ENCODE measurements at places on chromosomes 7 and 10.
A peak's percentile ranks its signal among the peaks of the same experiment; 100 is the strongest.

DNA sequence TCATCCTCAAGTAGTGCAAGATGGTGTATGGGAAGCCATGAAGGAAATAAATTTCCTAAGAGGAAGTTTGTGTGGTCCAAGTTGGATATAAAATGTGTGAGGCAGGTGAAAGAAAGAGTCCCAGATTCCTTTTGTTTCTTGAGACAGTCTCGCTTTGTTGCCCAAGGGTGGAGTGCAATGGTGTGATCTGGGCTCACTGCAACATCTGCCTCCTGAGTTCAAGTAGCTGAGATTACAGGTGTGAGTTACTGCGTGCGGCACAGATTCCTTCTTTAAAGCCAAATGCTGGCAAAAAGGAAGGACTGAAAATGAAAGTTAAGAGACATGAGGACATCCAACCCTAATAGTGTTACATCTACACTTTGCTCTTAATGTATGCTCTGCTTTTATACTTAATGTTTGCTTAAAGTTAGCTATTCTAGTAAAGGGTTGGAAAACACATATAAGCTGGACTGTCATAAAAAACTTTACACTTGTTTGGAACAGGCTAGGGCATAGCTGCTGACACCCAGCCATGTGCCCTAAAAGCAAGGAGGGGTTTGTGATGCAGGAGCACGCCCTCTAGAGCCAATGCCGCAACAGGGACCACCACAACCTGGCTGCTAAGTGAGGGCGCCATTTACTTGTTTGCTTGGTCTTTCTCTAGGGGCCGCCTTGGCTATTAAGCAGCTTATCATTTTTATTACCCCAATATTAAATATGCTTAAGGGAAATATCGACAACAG, 34.5 kb downstream of the CLEC2L start:
- DNase-seq, result no peak

GRCh38 chr7:85469446-85470010, 282.7 kb upstream of the SEMA3D start:
- DNase-seq, result no peak

- DNase-seq, result no peak
Observed at GRCh38 chr7:34181271-34181958, 276.1 kb downstream of the BMPER start.

GRCh38 chr7:135283959-135284638, 50.5 kb downstream of the STRA8 start:
- no peak for DNase-seq

GRCh38 chr10:73772281-73773151, 9.3 kb upstream of the CHCHD1 start:
- DNase-seq, result peak; percentile 51

- DNase-seq, result no peak
Observed at GRCh38 chr7:2913760-2914387, 69.8 kb upstream of the GNA12 start.

DNA sequence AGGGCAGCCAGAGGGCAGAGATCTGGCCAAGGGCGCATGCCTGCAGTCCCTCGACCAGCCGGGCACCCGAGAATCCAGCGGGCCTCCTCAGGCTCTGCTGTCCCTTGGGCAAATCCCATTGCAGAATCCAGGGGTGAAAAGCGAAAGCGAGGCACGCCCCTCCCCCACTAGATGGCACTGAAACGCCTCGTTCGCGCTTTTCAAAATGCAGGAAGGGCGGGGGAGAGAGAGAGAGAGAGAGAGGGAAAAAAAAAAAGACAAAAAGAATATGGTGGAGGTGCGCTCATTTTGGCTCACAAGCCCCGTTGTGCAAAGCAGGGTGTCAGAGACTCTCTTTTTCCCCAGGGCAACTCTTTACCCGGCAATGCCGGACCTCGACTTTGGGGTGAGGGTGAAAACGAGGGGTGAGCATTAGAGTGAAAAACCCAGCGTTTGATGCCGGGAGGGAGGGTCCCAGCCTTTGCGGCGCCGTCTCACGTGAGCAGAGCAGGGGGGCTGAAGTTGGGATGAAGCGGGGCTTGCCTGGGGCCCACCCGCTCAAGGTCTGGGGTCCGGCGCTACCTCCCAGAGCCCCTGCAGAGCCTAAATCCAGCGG, 2.5 kb upstream of the TMEM178B start:
- peak; percentile 64 for DNase-seq

DNA sequence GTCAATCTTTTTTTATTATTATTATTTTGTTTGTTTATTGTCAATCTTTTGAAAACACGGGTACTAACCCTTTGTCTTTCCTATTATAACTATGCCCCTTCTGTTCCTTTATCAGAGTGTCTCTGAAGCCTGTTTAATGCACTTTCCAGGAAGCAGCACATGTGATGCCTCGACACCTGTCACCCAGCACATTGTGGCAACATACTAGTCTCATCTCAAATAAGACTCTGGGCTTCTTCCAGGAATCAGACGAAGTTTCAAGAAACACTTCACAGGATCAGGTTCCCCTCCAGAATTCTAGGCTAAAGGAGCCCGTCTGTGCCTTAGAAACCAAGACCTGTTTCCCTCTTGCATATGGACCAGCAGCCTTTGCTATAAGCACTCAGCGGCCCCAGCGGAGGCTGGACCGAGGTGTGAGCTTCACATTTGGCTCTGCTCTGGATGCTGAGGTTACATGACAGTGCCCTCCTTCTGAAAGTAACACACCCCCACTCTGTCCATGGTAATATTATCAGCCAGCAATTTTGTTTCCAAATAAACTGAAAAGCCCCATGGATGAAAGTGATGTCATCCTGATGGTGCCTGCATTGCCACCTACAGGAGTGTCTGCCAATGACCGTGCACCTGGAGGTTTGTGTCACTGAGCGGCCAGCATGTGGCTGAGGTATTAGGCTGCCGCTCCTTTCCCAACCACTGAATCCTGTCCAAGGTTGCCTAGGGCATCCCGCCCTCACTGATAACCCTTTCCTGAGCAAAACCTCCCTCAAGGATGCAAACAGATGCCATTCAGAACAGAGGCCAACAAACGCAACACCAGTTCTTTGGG, 38.1 kb downstream of the MKI67 start:
- DNase-seq, result no peak

DNA sequence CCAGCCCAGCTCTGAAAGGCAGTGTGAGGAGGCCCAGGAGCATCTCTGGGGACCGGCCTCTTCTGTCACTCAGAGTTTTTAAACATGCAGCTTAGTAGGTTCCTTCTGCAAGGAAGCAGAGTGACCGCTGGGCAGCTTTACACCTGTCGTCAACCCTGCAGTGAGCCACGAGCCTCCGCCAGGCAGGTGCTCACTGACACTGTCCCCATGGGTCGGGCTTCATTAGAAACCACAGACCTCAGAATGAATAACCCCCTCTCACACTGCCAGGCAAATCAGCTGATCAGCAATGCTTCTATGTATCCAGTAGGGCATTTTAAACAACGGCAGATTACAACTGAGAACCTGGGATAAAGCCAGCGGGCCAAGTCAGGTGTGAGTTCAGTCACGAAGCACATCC, 106.1 kb downstream of the MAD1L1 start:
- no peak for DNase-seq

DNA sequence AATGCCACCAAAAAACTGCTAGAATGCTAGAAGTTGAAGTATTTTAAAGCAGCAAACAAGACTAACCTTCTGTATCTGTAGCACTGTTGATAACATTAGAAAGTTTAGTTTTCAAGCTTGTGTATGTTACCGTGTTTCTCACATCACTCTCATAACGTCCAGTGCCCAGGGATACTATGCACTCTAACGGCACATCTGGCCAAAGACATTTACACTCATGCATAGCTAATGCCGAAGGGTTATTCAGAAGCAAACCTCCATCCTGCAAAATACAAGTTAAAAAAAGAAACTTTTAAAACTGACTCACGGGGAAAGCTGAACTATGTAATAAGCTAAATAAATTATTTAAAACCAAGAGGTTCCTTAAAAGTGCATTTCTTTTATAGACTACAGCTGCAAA, 22.9 kb upstream of the NRCAM start:
- DNase-seq, result no peak

GRCh38 chr7:87344446-87344845, 1.0 kb upstream of the CROT start:
- peak; percentile 13 for DNase-seq

DNA sequence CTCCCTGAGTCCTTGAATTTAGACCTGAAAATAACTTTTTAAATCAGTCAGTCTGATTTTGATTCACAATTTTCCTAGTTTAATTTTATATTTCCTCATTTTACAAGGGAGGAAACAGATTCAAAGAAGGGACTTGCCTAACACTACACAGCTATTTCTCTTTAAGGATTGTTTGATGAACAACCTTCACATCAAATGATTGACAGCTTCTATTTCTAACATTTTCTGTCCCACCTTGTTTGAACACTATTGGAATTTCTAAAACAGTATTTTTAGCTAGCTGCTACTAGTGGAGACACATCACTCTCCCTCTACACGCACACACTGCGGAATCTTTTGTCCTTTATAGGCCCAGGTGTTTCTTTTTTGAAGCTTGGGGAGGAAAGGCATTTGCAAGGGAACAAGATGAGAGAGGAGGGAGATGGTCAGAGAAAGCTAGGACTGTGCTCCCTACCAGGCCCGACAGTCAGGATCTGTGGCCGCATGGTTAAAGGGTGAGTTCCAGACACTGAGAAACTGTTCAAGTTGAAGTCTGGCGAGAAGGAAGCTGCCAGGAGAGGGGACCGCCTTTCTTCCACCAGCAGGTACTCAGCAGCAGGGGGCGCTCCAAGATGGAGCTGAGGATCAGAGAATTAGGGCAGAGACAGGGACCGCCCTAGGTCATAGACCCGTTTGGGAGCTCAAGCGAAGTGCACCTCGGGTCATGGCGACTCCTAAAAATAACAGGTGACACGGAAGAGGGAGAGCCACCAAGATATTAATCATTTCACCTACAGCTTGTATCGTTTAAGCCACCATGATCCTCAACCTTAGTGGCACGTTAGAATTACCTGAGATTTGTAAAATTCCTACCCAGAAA, 49.7 kb downstream of the DNAJC12 start:
- DNase-seq, result peak; percentile 35

DNA sequence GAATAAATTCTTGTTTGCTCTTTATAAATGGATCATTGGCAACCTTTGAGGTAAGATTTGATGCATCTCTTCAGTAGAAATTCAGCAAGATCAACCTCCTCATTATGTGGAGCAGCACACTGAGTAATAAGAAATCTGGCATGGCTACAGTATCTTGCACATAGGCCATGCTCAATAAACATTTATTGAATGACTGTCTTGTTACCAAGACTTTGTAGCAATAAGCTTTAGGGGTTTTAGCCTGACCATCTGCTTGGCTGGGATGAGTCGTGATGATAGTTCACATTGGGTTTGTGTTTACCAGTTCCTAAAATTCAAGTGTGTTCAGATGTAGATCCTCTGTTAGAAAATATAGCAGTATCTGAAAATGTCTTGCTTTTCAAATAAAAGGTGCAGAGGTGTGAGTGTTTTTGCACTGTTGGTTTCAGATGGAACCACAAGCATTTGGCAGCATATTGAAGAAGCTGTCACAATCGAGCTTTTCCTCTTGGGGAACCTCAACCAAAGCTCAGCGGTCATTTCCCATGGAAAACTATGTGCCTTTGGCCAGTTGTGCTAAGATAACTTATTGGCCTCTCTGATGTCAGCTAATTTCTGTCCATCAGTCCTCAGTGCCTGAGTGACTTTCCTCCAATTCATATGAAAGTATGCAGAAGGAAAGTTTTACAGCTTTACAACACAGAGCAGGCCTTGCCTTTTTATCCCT, 442.6 kb downstream of the GFRA1 start:
- DNase-seq, result no peak

- no peak for DNase-seq
Observed at GRCh38 chr7:151876899-151877777, at the start of gene PRKAG2. TSS of gene PRKAG2 (minus strand) at chr7:151877115. CDS start at chr7:151876620, 495 bp downstream.

DNA sequence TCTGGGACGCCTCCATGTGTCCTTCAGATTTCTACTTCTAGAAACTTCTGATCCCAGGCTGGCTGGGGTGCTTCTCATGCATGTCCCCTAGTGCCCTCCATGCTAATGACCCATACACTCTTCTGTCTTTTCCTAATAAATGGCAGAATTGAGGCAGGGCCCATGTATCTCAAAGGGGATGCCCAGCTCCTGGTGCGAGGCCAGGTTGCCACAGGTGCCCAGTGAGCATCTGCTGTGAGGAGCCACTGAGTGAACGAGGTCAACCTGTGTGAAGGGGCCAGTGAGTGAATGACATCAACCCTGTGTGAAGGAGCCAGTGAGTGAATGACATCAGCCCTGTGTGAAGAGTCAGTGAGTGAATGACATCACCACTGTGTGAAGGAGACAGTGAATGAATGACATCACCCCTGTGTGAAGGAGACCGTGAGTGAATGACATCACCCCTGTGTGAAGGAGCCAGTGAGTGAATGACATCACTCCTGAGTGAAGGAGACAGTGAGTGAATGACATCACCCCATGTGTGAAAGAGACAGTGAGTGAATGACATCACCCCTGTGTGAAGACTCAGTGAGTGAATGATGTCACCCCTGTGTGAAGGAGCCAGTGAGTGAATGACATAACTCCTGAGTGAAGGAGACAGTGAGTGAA, 478.9 kb downstream of the PTPRN2 start:
- no peak for DNase-seq

DNA sequence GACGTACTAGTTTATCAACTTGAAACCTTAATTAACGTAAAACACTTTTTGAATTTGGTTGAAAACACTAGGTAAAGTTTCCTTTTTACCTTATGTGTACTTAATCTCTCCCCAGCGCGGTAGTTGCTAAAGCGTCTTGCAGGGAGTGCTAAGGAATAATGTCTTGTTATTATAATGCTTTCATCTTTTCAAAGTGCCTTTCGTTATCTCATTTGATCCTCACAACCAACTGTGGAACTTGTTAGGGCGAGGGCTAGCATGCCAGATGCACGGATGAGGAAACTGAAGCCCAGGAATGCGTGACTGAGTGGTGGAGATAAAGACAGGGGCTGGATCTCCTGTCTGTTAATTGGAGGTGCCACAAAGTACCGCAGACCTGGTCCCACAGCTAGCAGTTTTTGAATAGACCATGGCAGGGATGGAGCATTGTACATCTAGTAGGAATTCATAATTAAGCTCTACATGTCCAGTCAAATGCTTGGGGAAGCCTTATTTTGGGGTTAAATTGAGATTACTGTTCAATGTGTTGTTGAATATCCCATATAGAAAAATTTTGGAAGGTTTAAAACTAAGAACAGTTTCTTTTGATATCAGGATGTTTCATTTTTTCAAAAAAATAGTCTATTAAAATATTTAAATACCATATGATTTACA, 234.3 kb downstream of the SH2D4B start:
- no peak for DNase-seq

DNA sequence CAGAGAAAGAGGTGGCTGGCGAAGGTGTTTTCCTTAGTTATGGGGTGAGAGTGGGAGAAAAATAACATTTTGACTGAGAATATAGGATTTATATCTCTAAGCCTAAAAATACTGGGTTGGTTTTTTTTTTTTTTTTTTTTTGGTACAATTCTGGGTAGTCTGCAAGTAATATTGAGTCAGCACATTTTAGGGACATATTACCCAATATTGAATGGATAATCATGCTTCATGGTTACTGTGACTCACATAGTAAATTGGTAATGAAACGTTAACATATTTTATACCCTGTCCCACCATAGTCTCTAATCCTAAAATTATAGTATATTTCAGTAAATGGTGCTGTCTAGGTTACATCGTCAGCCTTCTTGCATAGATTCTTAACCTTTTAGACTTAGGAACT, 91.4 kb downstream of the TPST1 start:
- DNase-seq, result no peak

GRCh38 chr7:136640977-136641376, 227.5 kb upstream of the CHRM2 start:
- DNase-seq, result no peak

- no peak for DNase-seq
Observed at GRCh38 chr7:41869596-41869995, 166.7 kb upstream of the INHBA start.

GRCh38 chr7:127950233-127950935, 80.9 kb downstream of the LRRC4 start:
- DNase-seq, result no peak

Measured in COLO829 (cell line).